GM23248 (cell line): ENCODE measurements at places on chromosomes 1 and 21. TPM values are rescaled to one million over a fixed set of nuclear protein-coding genes. Genes with fewer than 3 reads are reported as not detected.

The KCNN3 gene
- not detected in 2 replicates for total RNA-seq

The GPX7 gene
- 38.7 and 44.7 TPM in 2 replicates for total RNA-seq

The PAQR6 gene
- total RNA-seq, result 0.54 and 0.63 TPM in 2 replicates

The AGPAT3 gene
- 29.3 and 35.2 TPM in 2 replicates for total RNA-seq

The OR6Y1 gene
- total RNA-seq, result not detected in 2 replicates

The OLIG1 gene
- not detected in 2 replicates for total RNA-seq

The IL24 gene
- total RNA-seq, result 2.4 TPM in 1 of 2 replicates, not detected in the other

GRCh38 chr1:158017800-158018595 is 24.6 kb downstream of the KIRREL1 start:
- peak; percentile 31 for DNase-seq

- DNase-seq, result peak; percentile 79
Measured at GRCh38 chr1:76330991-76331603, 256.6 kb downstream of the ST6GALNAC3 start.

- no peak for DNase-seq
Measured at GRCh38 chr1:24572301-24572700, 16.4 kb downstream of the NCMAP start.

DNA sequence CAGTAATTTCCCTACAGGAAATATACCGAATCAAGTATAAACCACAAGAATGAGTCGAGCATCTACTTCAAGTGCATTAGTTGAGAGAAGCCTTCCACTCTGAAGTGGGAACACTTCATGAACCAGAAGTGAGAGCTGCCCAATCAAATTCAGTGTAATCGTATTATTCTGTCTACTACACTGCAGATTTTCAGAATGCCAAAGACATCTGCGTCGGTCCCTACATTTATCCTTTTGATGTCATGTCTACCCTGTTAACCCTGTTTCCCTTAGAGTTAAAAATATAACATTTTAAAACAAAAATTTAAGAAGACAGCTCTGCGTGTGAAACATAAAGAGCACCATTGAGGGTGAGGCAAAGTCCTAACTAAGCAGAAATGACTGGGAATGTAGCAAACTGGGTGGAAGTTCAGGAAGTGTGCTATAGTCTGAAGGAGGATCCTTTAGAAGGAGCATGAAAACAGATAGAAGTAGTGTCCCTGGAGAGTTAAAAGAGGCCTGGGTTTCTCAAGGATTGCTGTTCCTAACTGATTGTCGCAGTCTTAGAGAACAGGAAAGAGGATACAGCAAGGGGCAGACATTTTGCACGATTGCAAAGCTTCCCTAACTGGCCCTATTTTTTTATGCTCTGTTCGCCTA is 291.2 kb downstream of the PTPRC start:
- no peak for DNase-seq

GRCh38 chr21:45736690-45737484 is 93.4 kb downstream of the PCBP3 start:
- no peak for DNase-seq

DNA sequence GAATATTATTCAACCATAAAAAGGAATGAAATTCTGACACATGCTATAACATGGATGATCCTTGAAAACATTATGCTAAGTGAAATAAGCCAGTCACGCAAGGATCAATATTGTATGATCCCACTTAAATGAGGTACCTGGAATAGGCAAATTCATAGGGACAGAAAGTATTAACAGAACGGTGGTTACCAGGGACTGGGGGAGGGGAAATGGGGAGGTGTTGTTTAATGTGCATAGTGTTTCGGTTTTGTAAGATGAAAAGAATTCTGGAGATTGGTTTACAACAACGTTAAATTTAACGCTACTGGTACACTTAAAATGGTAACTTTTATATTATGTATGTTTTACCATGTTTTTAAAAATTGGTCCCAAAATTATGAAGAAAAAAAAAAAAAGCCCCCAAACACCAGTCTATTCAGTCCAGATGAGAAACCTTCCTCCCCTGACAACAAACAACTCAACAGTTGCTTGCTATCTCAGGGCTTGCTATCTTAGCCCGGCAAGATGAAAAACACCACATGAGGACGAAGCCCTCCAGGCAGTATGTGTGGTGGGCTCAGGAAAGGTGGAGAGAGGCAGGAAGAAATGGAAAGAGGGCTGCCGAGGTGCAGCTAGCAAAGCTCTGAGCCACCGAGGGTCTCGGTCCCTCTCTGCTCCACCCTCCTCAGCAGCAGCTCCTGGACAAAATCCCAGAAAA is 8.5 kb downstream of the NUAK2 start:
- no peak for DNase-seq

- no peak for DNase-seq
Measured at GRCh38 chr1:172139196-172139595, 281.3 kb upstream of the C1orf105 start.

GRCh38 chr1:88175631-88176226 is 508.3 kb upstream of the PKN2 start:
- DNase-seq, result no peak

GRCh38 chr1:35175602-35176001 is 17.3 kb downstream of the SFPQ start:
- DNase-seq, result no peak

- peak; percentile 40 for DNase-seq
Measured at GRCh38 chr21:15005391-15005790, 59.4 kb downstream of the NRIP1 start.

- DNase-seq, result peak; percentile 47
Measured at GRCh38 chr21:37974081-37974480, 57.8 kb upstream of the KCNJ6 start.

GRCh38 chr21:43925609-43926008 is 60.6 kb downstream of the AGPAT3 start:
- DNase-seq, result no peak

- peak; percentile 26 for DNase-seq
Measured at GRCh38 chr21:36551321-36551720, 71.4 kb upstream of the CLDN14 start.

- peak; percentile 96 for DNase-seq
Measured at GRCh38 chr1:147167365-147167764, 4.9 kb downstream of the PRKAB2 start.

DNA sequence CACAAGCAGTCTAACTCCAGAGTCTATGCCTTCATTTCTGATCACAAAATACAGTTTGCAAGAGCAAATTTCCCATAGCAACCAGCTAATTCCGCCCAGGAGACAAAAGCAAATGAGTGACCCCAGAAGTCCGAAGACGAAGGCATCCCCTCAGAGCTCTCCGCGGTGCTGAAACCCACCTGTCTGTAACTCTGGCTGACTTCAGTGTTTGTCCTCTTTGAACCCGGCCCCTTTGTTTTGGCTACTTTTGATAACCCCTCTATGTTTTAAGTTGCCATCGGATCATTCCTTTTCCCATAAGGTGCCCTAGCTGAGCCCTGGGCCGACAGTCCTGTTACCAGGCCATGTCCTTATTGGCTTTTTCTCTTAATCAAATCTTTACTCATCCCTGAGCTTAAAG is 515.8 kb downstream of the PTPRU start:
- DNase-seq, result no peak

- no peak for DNase-seq
Measured at GRCh38 chr1:199046618-199047017, 407.8 kb downstream of the PTPRC start.

DNA sequence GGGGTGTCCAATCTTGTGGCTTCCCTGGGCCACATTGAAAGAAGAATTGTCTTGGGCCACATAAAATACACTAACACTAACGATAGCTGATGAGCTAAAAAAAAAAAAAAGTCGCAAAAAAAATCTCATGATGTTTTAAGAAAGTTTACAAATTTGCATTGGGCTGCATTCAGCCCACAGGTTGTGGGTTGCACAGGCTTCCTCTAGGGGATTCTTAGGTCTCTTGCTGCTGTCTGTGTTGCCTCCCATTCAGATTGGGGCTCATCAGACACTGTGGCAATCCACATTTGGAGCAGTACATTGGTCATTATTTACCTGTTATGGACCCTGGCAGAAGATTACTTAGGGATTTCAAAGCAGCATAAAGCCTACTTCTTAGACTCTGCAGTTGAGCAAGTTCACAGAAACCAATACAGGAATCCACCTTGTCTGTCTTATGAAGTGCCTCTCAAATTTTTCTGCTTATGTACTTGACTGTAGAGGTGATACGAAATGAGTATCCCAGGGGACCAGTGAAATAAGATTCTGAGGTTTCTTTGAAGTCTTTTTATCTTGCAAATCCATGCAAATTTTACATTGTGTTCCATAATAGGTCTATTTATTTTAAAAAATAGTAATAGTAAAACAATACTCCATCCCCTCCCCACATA is 205.5 kb downstream of the RPS6KC1 start:
- no peak for DNase-seq
